ENCODE measurements at places on chromosomes 5 and 9.

- no peak for DNase-seq
These were observed 95.9 kb upstream of the SLC25A48 start for GRCh38 chr5:135738564-135738875.

GRCh38 chr5:168691891-168692290 is 112.7 kb upstream of the PANK3 start:
- no peak for DNase-seq

DNA sequence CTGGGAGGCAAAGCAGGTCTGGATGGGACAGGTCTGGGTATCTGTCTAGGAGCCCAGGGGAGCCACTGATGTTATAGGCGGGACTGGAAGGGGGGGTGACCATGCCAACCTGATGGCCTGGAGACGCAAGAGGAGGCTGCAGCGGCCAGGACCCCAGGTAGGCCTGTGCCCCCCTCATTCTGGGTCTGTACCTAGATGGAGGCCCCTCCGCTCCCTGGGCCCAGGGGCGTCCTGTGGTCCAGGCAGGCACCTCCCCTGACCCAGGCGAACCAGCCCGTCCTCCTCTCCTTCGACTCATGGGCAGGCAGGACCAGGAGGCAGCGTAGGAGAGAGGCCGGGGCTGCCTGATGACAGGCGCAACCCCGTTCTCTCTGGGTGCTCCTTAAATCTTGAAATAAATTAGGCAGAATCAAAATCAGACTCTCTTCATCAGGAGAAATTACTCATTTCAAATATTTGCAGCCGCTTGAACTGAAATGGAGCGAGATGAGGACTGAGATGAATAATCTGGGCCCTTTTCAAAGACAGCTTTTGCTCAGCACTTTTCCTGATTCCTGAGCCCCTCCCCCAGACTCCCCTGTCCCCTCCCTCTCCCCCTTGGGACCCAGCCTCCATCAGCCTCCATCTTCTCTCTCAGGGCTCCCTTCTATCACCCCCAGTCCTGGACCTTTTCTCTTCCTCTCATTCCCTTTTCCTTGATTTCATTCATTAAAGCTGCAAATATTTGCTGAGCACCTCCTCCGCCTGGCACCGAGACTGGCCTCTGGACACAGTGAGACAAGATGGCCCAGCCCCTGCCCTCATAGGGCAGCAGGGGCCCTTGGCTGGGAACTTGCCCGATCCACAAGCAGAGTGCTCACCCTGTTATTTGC is 46.8 kb upstream of the IER5L start:
- no peak for DNase-seq

- peak; percentile 19 for DNase-seq
These were observed 75.3 kb downstream of the ADAMTS2 start for GRCh38 chr5:179269781-179270543.

DNA sequence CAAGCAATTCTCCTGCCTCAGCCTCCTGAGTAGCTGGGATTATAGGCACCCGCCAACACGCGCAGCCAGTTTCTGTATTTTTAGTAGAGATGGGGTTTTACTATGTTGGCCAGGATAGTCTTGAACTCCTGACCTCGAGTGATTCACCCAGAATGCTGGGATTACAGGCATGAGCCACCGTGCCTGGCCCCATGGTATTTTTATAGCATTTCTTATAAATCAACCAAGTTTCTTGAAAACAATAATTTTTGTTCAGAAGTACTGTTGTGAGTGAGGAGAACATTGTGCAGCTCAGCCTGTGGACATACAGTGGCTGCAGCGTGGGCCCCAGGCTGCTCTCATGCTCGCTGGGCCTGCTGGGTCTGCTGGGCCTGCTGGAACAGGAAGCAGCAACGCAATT is 45.3 kb downstream of the MAP1B start:
- DNase-seq = no peak

DNA sequence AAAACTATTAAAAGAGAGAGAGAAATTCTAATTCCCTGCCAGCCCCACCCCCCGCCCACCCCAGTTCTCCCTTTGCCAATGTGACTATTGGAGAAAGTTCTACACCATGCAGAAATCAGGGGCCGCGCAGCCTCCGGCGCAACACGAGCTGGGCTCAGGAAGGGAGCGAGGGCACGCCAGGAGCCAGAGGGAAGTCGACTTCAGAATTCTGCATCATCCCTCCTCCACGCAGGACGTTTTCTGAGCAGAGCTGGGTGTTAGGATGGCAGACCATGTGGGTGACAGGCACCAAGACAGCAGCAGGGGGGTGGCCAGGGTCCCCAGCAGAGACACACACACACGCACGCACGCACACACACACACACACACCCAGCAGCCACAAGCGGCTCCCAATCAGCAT is 72.6 kb downstream of the PTCH1 start:
- DNase-seq = no peak

All from left cardiac atrium (tissue), 4 donors.